ENCODE measurements at places on chromosomes 7 and 10.

GRCh38 chr10:123557366-123558108 lies 108.6 kb upstream of the GPR26 start:
- no peak for DNase-seq

DNA sequence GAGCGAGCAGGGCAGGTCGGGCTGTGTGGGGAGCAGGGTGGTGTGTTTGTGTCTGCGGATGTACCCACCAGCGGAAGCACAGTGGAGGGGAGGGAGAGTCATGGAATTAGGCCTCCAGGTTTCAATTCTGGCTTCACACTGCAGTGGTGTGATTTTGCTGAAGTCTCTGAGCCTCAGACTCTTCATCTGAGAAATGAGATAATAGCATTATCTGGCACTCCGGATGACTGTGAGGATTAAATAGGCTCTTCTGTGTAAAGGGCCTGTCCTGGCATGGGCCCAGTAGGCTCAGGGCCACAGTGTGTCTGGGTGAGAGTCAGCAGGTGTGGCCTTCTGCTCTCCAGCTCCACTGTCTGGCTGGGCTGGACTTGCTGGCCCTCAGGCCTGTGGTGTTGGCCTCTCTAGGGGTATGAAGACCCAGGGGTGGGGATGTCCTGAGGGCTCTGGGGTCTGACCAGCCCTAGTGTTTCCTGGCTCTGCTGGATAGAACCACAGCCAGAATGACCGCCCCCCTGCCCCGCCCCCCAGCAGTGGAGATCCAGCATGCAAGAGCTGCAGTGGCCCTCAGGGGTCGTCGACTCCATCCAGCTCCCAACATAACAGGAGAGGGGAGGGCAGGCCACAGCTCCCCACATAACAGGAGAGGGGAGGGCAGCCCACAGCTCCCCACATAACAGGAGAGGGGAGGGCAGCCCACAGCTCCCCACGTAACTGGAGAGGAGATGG lies 178.6 kb downstream of the RPS24 start:
- DNase-seq = no peak

- no peak for DNase-seq
Observed at GRCh38 chr10:18659819-18660535, 746 bp downstream of the ARL5B start.

GRCh38 chr7:153847828-153848227 lies 204.4 kb upstream of the DPP6 start:
- no peak for DNase-seq

GRCh38 chr7:213324-213993 lies 21.1 kb downstream of the FAM20C start:
- DNase-seq = no peak

- no peak for DNase-seq
Observed at GRCh38 chr7:29078311-29079260, 67.8 kb downstream of the CPVL start.

DNA sequence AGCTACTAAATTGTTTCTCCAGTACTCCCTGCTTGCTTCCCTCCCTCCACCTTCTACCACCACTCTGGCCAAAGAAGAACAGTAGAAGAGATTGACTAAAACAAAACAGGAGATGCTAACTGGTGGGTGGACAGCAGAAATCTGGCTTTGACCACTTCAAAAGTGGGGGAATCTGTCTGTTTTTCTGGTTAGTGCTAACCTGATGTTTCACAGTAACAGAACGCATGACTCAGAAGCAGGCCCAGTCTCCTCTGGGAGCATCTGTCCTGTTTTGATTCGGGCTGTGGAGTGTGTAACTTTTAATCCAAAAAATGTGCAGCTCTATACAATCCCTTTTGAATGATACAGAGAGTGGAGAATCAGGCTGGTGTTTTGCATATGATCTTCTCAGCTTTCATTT lies 32.7 kb upstream of the ZNF438 start:
- DNase-seq = peak; percentile 25

DNA sequence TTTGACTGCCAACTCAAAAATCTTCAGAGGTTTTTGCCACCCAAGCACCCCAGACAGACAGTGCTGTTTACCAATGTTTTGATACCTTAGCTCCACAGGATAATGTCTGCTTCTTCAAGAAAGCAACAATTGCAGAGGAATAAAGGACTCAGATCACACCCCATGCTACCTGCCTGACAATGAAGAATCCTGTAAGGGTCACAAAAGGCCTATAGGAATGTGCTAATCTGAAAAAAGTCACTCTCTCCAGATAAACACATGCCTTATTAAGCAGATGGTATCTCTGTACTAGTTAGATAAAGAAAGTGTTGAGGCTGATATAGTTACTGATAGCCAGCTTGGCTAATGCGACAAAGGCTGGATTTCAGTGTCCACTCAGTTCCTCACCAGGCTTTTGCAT lies 1076.7 kb upstream of the SORCS1 start:
- DNase-seq = no peak

- DNase-seq = peak; percentile 61
Observed at GRCh38 chr7:5694912-5695726, 86.3 kb downstream of the RNF216 start.

DNA sequence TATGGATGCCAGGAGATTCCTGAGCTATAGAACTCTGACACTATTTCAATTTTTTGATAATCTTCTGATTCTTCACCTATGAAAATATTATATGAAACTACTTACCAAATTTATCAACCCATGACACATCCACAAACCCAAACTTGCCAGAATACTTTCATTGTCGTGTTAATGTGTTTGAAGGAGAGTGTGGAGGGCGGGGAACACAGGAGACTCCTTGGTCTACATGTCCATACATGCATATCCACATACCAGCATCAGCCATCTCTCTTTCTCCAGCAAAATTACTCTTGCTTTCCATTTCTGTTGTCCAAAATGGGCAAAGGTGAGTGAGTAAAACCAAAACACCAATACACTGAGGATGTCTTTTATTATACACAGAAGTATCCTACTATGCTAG lies 23.5 kb upstream of the BPGM start:
- DNase-seq = no peak

DNA sequence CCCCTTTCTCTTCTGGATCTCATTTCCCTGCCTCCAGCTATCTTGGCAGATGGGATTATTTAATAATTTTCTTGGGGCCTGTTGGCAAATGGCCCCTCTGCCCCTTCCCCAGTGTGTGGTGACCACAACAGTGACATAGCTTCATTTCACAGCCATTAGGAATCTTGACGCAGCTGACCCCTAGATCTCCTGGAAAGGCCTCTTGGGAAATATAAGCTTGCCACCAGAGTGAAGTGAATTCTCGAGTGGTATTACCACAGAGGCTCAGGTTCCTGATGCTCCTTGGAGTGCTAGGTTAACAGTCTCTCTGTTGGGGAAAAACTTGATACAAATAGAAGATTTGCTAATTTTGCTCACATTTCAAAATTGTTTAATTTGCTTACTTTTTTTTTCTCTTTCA lies 57.8 kb downstream of the AUTS2 start:
- DNase-seq = no peak

- DNase-seq = no peak
Observed at GRCh38 chr7:149728491-149729375, 44.7 kb downstream of the ZNF467 start.

DNA sequence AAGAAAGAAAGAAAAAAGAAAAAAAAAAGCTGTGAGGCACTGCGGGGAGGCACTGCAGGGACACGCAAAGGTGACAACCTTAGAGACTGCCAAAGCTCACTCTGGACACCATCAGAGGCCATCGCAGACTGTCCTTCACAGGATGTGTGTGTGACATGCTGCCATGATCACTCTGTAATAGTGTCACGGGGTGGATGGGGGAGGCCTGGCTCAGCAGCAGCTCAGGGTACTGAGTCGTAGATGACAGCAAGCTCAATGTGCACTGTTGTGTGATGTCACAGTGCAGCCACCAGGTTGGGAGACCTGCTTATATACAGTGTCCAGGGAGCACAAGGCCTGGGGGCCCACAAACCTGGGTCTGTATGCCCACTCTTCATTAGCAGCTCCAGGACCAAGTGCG lies 83.3 kb downstream of the SLIT1 start:
- DNase-seq = no peak

Data from occipital lobe (tissue), 3 donors.